Endothelial cell (in vitro differentiated cells): ENCODE measurements at places on chromosomes 2 and 18. TPM values are rescaled to one million over a fixed set of nuclear protein-coding genes. Genes with fewer than 3 reads are reported as not detected.

GRCh38 chr2:26542676-26543505 is 65.0 kb upstream of the OTOF start:
- DNase-seq = no peak

DNA sequence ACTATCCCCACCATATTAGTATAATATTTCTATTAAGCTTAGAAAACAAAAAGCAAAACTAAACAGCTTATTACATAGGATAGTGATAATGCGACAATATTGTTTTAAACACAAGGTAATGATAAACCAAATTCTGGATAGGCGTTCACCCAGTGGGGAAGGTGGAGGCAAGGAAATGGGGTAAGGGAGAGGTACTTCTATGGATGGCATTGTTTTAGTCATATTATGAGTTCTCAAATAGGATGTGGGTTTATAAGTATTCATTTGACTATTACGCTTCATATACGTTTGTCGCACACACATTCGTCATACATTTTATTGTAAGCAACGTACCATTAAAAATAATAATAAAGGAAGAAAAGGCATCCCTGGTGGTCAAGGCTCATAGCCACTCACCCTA is 88.8 kb upstream of the DNMT3A start:
- no peak for DNase-seq

GRCh38 chr18:58716060-58716756 is 44.9 kb downstream of the MALT1 start:
- DNase-seq = no peak

DNA sequence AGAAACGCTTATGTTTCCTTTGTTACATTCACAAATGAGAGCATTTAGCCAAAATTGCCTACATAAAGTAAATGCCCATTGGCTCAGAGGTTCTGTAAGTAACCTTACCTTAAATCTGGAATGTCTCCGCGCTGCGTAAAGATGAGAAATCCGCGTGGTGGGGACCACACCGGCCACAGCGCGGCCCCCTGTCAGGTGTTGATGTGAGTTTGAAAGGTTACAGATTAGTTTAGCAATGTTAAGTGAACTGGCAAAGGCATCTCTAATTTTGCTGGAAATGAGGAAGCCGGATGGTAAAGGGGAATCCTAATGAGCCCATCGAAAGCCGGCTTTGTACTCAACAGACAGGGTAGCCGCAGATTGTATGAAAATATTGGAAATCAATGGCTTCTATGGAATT is 11.8 kb downstream of the SALL3 start:
- DNase-seq = no peak

GRCh38 chr2:231966886-231967285 is 5.4 kb downstream of the DIS3L2 start:
- no peak for DNase-seq

- DNase-seq = peak; percentile 65
These were observed 33.9 kb downstream of the STAT1 start for GRCh38 chr2:190979906-190980629.

The GYPC gene
- 154 TPM for total RNA-seq

The PLCD4 gene
- total RNA-seq = 90.2 TPM

GRCh38 chr18:23317975-23318675 is 135.0 kb upstream of the RIOK3 start:
- DNase-seq = no peak

- DNase-seq = no peak
These were observed 680 bp downstream of the ASNSD1 start for GRCh38 chr2:189661957-189662321.

The SPRED2 gene
- 17.6 TPM for total RNA-seq

DNA sequence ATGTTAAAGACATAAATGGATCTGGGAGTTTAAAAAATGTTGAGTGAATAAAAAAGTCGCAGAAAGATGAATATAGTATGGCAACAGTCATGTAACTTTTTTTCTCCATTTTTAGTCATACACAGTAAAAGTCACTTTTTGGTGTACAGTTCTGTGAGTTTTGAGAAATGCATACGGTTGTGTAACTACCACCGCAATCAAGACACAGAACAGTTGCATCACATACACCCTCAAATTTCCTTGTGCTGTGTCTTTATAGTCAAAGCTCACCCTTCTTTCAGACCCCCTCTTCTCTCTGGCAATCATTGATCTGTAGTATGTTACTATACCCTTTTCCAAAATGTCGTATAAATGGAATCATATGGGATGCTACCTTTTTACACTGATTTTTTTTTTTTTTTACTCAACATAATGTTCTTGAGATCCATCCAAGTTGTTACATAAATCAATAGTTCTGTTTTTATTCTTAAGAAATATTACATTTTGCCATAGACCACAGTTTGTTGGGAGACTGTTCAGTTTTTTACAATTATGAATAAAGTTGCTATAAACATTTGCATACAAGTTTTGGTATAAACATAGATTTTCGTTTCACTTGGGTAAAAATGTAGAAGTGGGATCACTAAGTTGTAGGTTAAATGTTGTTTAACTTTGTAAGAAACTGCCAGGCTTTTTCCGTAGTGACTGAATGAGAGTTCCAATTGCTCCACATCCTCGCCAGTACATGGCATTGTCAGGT is 35.4 kb upstream of the AGFG1 start:
- DNase-seq = no peak

The DNAJC5G gene
- not detected for total RNA-seq

The ATP8B1 gene
- 66.7 TPM for total RNA-seq
